Stimulated activated CD8-positive, alpha-beta memory T cell treated with anti-CD3 and anti-CD28 coated beads, Interleukin-7, amount 100 ng/mL, for 48 hours (primary cell): ENCODE measurements at places on chromosomes 7 and 10.

- DNase-seq, result no peak
These were observed 72.3 kb downstream of the TNS3 start for GRCh38 chr7:47509571-47509970.

- DNase-seq, result no peak
These were observed 87.0 kb downstream of the MARCHF5 start for GRCh38 chr10:92377962-92378361.

GRCh38 chr7:20385126-20385525 lies 54.4 kb downstream of the ITGB8 start:
- no peak for DNase-seq

GRCh38 chr7:48681006-48681405 lies 243.3 kb upstream of the CDC14C start:
- no peak for DNase-seq

DNA sequence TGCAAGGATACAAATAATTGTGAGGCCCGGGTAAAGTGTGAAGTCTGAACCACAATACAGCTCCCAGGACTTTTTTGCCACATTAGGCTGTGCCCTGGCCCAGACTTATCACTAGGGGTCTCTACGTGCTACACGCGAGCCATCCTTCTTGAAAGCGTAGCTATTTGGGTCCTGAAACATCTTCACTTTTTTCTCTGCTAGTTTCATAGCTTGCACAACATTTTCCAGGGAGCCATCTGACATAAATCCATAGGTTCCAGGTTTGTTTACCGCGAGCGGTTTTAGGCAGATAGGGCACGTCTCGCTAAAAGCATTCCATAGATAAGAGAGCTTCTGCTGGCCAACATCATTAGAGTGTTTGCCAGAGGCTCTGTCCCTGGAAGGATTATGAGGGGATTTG lies 226.5 kb downstream of the RPS24 start:
- DNase-seq, result no peak

DNA sequence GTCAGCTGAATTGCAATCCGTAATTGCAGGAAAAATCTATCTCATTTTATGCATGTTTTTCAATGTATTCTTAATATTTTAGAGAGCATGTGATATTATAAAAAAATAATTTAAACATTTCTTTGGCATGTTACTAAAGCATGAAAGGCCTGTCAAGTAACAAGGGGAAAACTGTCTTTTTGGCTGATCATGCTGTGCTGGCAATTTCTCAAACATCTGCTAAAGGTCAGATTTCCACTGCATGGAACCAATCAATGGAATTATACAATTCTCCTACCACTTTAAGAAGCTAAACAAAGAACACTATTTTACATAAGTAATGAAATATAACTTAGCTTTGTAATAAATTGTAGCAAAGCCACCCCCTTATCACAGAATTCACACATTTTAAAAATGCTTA lies 49.4 kb downstream of the JMJD1C start:
- no peak for DNase-seq

GRCh38 chr7:1968397-1969111 lies 264.2 kb downstream of the MAD1L1 start:
- DNase-seq, result no peak

DNA sequence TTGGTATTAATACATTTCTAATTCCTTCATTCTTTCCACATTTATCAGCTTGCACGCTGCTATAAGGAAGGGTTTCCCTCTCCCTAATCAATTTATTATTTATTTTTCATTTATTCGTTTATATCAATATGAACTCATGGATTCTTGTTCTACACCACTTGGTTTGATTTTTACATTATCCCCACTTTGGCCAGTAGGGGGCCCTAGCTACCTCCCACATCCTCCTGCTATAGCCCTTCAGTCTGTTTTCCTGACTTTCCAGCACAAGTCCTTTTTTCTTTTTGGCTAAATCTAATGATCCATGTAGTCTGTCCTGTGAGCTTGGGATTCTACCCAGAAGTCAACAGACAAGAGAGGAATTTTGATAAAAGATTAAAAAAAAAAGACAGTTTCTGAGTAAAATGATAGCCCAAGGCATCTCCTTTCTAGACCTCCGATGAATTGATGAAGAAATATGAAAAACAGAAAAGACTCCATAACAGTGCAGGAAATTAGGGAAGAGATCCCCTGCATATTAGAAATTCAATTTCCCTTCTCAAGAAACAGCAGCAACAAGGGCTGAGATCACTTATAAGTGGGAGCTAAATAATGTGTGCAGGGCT lies 47.7 kb downstream of the LYZL2 start:
- no peak for DNase-seq

GRCh38 chr10:51716981-51717380 lies 17.6 kb upstream of the CSTF2T start:
- DNase-seq, result no peak

DNA sequence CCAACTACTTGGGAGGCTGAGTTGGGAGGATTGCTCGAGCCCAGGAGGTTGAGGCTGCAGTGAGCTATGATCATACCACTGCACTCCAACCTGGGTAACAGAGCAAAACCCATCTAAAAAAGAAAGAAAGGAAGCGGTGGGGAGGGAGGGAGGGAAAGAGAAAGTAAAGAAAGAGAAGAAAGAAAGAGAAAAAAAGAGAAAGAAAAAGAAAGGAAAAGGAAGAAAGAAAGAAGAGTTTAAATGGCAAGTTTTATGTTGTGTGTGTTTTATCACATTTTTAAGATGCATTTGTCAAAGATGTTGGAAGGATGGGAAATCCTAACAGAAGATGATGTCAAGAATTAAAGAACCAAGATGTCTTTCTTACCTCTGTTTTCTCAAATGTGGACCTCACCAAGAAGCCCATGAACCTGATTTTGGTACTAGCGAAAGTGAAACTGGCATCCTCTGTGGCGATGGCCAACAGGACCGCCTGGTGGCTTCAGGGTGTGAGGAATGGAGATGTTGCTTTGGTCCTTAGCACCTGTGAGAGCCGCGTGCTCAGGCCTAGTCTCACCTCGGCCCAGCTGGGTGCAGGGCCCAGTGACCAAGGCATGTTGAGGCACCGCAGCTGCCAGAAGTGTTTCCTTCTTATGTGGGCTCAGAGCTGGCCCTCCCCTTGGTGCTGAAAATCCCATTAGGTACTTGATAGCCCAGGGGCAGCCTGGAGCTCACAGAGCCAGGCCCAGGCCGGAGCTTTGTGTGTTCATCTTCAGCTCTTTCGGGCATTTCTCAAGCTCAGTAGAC lies 9.8 kb downstream of the UCMA start:
- DNase-seq, result no peak
